PC-9 (cell line): ENCODE measurements at places on chromosomes 16 and 17. TPM values are rescaled to one million over a fixed set of nuclear protein-coding genes. Genes with fewer than 3 reads are reported as not detected.

ANKRD13B gene
- 28.4 and 43.2 TPM in 2 replicates for total RNA-seq

NPW gene
- total RNA-seq, result 4.0 and 8.1 TPM in 2 replicates

CTF1 gene
- 11.6 and 17.0 TPM in 2 replicates for total RNA-seq

CALB2 gene
- total RNA-seq, result 107 and 135 TPM in 2 replicates

TNFRSF13B gene
- total RNA-seq, result not detected in 2 replicates

KRTAP2-2 gene
- not detected in 2 replicates for total RNA-seq

AURKB gene
- total RNA-seq, result 159 and 167 TPM in 2 replicates

LHX1 gene
- 9.1 and 12.3 TPM in 2 replicates for total RNA-seq

BAHCC1 gene
- total RNA-seq, result 33.7 and 35.4 TPM in 2 replicates

IRX3 gene
- 13.1 and 16.0 TPM in 2 replicates for total RNA-seq

KRT9 gene
- 0.55 and 0.73 TPM in 2 replicates for total RNA-seq

KRTAP4-3 gene
- total RNA-seq, result not detected in 2 replicates

TEKT1 gene
- total RNA-seq, result 0.50 and 0.61 TPM in 2 replicates

GAS2L2 gene
- total RNA-seq, result not detected in 2 replicates

TBC1D3 gene
- not detected in 2 replicates for total RNA-seq

TBC1D3B gene
- 13.8 and 18.6 TPM in 2 replicates for total RNA-seq

C17orf50 gene
- not detected in 2 replicates for total RNA-seq

TP53TG3C gene
- not detected in 2 replicates for total RNA-seq

MYOCD gene
- total RNA-seq, result not detected in 2 replicates

GPR179 gene
- 0.57 and 0.58 TPM in 2 replicates for total RNA-seq

ENPP7 gene
- total RNA-seq, result not detected in 2 replicates

EFCAB5 gene
- total RNA-seq, result 1.4 and 1.5 TPM in 2 replicates

AOC3 gene
- total RNA-seq, result 0.98 and 2.8 TPM in 2 replicates

ABCC12 gene
- total RNA-seq, result not detected in 2 replicates

SSTR5 gene
- not detected in 2 replicates for total RNA-seq

NOG gene
- 4.2 and 4.8 TPM in 2 replicates for total RNA-seq

IGSF6 gene
- total RNA-seq, result not detected in 2 replicates

MON1B gene
- 57.2 and 57.5 TPM in 2 replicates for total RNA-seq

SLC5A11 gene
- total RNA-seq, result 3.7 and 5.7 TPM in 2 replicates

SPATA32 gene
- 0.35 and 0.48 TPM in 2 replicates for total RNA-seq

OTOP2 gene
- not detected in 2 replicates for total RNA-seq

PLA2G10 gene
- total RNA-seq, result 5.8 and 9.0 TPM in 2 replicates

ABCC11 gene
- 0.83 and 1.9 TPM in 2 replicates for total RNA-seq

NDRG4 gene
- total RNA-seq, result 4.8 and 6.0 TPM in 2 replicates

MYO15B gene
- total RNA-seq, result 53.5 and 79.7 TPM in 2 replicates

HIGD1B gene
- not detected in 2 replicates for total RNA-seq

BCL6B gene
- 0.28 and 0.48 TPM in 2 replicates for total RNA-seq

PIMREG gene
- total RNA-seq, result 52.2 and 62.3 TPM in 2 replicates

TEX19 gene
- 0.24 and 0.28 TPM in 2 replicates for total RNA-seq

CHP2 gene
- not detected in 2 replicates for total RNA-seq

CDYL2 gene
- 0.68 and 3.3 TPM in 2 replicates for total RNA-seq

GDPD3 gene
- total RNA-seq, result 27.5 and 32.1 TPM in 2 replicates

TSPAN10 gene
- 8.6 and 15.0 TPM in 2 replicates for total RNA-seq

AIPL1 gene
- total RNA-seq, result not detected in 2 replicates

BRD7 gene
- 72.1 and 76.6 TPM in 2 replicates for total RNA-seq

HEATR9 gene
- not detected in 2 replicates for total RNA-seq

CRYBA1 gene
- total RNA-seq, result not detected in 2 replicates

HOXB7 gene
- 28.2 and 34.0 TPM in 2 replicates for total RNA-seq
